ENCODE measurements at places on chromosomes 13 and 19.
A peak's percentile ranks its signal among the peaks of the same experiment; 100 is the strongest.

DNA sequence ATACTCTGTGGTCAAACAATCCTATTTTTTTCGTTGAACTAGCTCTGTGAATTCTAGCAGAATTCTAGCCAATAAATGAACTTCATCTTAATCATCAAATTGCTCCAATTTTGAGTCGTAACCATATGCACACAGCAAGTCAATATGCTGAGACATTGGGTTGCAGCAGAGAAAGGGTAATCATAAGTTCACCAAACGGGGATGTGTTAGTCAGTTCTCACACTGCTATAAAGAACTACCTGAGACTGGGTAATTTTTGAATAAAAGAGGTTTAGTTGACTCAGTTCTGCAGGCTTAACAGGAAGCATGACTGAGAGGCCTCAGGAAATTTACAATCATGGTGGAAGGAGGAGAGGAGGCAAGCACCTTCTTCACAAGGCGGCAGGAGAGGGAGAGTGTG, 67.7 kb upstream of the ABCC4 start:
- no peak for DNase-seq

GRCh38 chr13:55410398-55411330, 1730.1 kb upstream of the PRR20A start:
- no peak for DNase-seq

- DNase-seq = no peak
Measured at GRCh38 chr13:75372923-75373841, 108.8 kb downstream of the TBC1D4 start.

GRCh38 chr13:52978989-52979388, 49.6 kb upstream of the OLFM4 start:
- DNase-seq = no peak

- no peak for DNase-seq
Measured at GRCh38 chr19:57110592-57111328, 9.0 kb upstream of the USP29 start.

DNA sequence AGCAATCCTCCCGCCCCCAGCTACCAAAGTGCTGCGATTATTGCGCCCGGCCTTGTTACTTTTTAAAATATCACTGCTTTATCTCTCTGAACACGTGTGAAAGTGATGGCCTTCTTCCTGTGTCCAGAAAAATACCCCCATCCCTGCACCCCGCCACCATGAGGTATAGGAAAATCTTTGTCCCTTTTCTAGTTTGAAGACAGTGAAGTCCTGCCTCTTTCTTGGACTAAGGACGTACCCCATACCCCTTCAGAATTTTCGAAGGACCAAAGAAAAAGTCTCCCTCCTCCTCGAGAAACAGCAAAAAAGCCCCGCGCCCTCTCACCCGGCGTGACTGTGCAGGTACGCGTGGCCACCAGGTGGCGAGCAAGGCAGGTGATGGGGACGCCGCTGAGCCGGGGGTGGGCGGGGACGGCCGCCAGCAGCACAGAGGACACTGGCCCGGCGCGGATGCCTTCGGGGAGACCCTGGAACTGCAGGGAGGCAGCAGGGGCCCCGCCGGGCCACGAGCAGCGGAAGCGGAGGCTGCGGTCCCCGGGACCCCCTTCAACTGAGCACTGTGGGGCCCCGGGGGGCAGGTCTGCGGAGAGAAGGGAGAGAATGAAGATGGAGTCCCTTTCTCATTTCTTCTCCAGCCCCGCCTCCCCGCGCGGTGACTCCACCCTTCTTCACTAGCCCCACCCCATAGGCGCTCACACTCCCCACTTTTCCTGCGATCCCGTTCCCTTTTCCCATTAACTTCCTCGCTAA, 3.2 kb downstream of the VSIG10L start:
- peak; percentile 62 for DNase-seq

GRCh38 chr13:32731576-32731975, 145.3 kb downstream of the PDS5B start:
- DNase-seq = peak; percentile 56

- DNase-seq = no peak
Measured at GRCh38 chr19:50361290-50362029, 4.0 kb downstream of the NAPSA start.

DNA sequence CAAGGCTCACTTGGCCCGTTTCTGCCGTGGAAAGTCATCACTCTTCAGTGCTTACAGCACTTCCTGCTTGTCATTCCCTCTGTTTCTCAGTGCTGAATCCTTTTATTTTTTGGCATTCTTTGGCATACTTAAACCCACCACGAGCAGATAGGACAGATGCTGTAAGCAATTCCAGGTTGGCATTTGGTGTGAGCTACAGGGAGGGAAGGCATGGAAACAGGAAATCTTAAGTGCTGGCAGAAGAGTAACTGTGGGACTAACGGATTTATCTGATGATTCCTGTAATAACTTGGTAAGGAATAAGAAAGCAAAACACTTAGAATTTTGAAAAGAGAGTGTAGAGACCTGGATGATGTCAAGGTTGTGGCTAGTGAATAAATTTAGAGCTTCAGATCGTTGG, 273.4 kb downstream of the GPC6 start:
- peak; percentile 14 for DNase-seq

DNA sequence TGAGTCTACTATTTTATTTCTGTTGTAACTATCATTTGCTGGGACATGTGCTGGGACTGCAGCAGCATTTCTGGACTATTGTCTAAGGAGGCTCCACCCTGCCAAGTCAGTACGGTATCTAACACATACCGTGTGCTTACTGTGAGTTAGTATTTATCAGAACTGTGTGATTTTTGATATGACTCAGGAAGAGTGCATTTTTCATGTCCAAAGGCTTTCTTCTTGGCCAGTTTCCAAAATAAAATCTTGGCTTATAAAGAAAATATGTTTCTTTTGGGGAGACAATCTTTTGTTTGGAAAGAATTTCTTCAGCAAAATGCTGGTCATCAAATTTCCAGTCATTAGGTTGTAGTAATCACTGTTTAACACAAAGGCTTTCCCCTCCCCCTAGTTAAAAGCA, 11.6 kb downstream of the PARP4 start:
- peak; percentile 75 for DNase-seq

- no peak for DNase-seq
Measured at GRCh38 chr13:92412996-92413395, 813.6 kb upstream of the GPC6 start.

DNA sequence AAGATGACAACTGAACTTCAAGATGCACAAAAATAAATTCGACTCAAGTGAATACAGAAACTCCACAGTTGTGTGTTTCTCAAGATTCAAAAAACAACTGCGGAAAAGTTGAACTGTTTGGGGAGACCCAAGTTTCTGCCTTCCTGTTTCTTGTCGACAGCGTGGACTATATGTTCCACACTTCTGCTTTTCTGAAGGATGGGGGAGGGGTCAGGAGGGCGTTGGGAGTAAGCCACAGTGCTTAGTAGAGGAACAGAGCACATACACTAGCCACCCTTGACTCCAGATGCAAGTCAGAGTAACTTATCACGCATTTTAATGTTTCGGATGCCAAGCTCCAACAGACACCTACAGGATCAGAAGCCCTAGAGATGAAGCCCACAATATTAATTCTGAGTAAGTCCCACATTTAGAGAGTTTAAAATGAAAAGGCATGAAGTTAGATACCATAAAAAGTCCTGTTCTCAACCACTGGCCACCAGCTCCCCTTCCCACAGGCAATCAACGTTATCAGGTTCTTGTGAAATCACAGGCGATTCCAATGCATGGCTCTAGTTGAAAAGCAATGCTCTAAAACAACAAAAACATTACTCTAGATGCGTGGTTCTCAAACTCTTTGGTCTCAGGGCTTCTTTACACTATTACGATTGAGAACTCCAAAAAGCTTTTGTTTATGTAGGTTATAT, 4.2 kb downstream of the TUBGCP3 start:
- DNase-seq = no peak

GRCh38 chr13:27679896-27680295, 58.2 kb downstream of the POLR1D start:
- no peak for DNase-seq

DNA sequence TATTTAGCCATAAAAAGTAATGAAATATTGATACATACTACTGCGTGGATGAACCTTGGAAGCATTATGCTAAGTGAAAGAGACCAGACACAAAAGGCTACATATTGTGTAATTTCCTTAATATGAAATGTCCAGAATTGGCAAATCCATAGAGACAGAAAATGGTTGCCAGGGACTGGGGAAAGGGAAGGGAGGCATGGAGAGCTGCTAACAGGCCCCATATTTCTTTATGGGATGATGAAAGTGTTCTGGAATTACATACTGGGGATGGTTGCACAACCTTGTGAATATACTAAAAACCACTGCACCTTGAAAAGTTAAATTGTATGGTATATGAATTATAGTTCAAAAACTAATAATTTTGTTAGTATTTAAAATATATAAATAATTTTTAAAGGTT, 3.6 kb downstream of the IFT88 start:
- DNase-seq = peak; percentile 45

GRCh38 chr13:73335210-73335609, 276.4 kb downstream of the KLF5 start:
- DNase-seq = peak; percentile 93

DNA sequence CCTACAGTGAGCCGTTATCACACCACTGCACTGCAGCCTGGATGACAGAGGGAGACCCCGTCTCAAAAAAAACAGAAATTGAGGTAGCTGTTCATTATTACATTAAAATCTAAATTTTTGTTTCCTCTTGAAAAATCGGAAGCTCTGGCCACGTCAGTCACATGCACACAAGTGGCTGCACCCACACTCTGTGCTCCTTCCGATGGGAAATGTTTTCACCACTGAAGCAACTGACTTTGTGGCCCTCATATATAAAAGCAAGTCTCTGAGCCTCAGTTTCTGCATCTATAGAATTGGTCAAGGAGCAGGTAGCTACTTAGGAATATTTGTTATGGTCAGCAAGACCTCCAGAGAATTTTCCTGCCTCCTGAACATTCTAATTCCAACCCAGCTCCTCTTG, 4.5 kb downstream of the LRRC25 start:
- DNase-seq = no peak

GRCh38 chr19:41951686-41952172, 7.4 kb downstream of the RABAC1 start:
- peak; percentile 29 for DNase-seq

DNA sequence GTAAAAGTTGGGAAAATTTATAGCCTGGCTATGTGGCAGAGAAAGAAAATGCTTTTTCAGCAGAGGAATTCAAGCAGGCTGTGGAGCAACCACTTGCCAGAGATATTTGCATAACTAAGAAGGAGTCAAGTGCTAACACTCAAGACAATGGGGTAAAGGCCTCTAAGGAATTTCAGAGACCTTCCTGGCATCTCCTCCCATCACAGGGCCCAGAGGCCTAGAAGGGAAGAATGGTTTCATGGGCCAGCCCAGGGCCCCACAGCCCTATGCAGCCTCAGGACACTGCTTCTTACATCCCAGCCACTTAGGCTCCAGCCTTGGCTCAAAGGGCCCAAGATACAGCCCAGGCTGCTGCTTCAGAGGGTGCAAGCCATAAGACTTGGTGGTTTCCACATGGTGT, 14.3 kb downstream of the SLC15A1 start:
- no peak for DNase-seq

DNA sequence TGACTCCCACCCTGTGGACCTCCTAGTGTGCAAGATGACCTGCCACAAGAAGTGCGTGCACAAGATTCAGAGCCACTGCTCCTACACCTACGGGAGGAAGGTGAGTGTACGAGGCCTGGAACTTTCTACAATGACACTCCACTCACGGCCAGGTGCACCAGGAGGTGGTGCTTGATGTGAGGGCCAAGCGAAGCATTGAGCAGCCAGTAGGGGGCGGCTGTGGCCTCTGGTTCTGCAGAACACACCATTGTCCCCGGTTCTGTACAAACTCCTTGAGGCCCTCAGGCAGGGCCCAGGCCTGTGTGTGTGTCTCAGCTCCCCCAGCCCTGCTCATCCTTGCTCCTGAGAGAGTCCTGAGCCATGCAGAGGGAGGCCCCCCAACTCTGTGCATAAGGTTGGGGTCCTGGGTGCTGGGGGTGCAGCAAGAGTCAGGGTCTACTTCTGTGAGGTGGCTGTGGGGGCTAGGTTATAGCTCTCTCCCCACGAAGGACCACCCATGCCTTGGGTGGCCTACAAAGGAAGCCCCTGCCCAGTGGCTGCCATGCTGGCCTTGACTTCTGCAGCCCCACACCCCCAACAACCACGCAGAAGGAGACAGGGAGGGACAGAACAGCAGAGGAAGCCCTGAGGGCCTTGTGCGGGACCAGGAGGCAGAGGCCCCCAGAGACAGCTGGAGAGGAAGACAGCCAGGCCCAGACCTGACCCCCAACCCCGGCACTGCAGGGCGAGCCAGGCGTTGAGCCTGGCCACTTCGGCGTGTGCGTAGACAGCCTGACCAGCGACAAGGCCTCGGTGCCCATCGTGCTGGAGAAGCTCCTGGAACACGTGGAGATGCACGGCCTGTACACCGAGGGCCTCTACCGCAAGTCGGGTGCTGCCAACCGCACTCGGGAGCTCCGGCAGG, 9.7 kb upstream of the USE1 start:
- peak; percentile 44 for DNase-seq

DNA sequence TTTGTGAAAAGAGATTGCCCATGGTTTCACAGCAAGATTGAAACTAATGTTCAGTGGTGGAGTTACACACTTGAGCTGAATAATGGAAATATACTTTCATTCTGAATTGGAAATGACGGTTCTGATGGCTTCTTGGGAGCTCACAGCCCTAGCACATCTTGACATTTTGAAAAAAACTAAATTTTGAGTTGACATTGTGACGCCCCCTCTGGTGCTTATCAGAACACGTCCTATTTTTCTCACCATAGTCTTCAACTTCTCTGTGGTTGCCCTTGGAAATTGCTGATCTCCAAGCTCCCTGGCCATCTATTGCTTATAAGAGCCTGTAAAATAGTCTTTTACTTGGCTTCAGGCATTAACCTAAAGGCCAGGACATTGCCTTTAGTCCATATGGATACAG, 202.1 kb downstream of the OXGR1 start:
- DNase-seq = no peak

DNA sequence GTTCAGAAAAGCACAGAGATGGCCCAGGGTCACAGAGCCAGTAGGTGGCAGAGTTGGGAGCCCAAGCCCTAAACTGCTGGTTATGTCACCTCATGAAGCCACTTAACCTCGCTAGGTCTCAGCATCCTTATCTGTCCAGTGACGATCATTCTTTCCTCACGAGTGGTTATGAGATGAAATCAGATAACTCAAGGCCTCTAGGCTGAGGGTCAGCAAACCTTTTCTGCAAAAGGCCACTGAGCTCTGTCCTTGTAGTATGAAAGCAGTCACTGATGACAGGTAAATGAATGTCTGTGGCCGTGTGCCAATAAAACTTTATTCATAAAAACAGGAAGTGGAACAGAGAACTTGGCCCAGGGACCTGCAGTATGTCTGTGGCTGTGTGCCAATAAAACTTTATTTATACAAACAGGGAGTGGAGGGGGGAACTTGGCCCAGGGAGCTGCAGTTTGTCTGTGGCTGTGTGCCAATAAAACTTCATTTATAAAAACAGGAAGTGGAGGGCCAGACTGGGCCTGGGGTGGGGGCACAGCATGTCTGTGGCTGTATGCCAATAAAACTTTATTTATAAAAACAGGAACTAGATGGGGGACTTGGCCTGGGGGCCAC, 71.2 kb downstream of the GNG7 start:
- no peak for DNase-seq

- DNase-seq = no peak
Measured at GRCh38 chr19:30692181-30692811, 320.1 kb downstream of the ZNF536 start.

GRCh38 chr13:101473458-101473857, 21.0 kb downstream of the ITGBL1 start:
- peak; percentile 85 for DNase-seq
